ENCODE measurements at places on chromosomes 16 and 17.

- peak; percentile 71 for DNase-seq
These were observed 106.3 kb downstream of the SEC14L1 start for GRCh38 chr17:77247048-77247541.

DNA sequence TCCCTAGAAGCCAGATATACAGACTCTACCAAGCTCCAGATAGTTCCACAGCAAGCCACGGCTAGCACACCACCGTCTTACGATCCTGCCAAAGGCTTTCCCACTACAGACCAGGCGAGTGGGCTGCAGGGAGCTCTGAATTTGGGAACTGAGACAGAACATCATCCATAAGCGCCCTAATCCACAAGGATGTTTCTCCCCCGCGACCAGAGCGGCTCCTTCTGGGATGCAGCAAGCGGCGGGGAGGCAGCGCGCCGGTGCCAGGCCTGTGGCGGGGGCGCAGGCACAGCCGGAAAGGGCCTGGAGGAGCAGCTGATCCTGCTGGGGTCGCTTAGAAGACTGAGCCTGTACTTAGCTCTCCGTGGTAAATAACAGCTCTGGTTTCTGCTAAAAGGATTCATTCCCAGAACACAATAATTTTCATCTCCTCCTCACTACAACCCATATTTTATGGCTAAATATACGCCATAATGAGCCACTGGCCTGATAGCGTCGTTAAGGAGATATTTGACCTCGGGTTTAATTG is 16.2 kb upstream of the FOXF1 start:
- DNase-seq: no peak

DNA sequence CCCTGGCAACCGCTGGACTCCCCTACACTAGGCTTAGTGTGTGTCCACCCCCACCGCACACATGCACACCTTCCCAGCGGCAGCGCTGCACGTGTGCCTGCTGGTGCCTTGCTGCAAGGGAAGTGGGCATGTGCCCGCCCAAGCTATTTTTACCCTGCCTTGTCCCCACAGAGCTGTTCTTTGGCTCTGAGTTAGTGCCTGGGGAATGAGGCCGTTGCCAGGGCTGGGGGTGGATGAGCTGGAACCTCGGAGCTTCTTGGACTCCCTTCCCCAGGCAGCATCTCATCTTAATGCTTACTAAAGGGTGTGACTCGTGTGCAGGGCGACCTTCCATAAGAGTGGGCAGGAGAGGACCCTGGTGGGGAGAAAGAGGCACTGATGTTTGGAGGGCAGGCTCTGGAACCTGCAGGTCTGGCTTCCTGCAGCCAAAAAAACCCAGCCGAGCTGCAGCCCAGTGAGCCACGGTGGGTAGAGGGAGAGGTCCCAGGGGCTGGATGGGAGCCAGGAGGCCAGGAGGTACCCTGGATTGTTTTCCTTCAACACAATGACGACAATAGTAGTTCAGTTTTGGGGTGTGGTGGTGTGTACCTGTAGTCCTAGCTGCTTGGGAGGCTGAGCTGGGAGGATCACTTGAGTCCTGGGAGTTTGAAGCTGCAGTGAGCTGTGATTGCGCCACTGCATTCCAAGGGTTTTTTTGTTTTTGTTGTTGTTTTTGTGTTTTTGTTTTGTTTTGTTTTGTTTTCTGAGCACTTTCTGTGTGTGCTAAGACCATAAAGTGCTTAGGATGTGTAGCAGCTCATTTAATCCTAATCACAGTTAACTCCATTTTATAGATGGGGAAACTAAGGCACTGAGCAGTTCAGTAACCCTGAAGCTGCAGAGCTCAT is 119.1 kb downstream of the RAB11FIP4 start:
- peak; percentile 11 for DNase-seq

DNA sequence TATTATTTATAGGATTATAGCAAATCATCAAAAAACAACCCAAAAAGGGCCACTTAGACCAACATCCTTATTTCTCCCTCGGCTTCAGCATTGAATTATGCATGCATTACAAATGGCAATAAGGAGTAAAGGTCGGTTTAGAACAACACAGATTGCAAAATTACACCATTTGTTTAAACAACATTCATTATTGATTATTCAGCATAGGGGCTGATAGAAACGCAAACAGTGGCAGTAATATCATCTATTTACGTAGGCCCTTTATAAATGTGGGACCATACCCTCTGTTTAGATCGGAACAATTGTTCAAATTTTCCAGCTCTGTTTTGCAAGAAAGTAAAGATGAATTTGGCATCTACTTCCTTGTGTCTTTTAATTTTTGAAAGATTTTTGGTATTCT is 153.3 kb downstream of the WWOX start:
- DNase-seq: no peak

Data from kidney tubule cell (primary cell).